ENCODE measurements at places on chromosomes 1 and 21.

GRCh38 chr1:93178418-93178817 lies 1.8 kb downstream of the TMED5 start:
- DNase-seq: no peak

DNA sequence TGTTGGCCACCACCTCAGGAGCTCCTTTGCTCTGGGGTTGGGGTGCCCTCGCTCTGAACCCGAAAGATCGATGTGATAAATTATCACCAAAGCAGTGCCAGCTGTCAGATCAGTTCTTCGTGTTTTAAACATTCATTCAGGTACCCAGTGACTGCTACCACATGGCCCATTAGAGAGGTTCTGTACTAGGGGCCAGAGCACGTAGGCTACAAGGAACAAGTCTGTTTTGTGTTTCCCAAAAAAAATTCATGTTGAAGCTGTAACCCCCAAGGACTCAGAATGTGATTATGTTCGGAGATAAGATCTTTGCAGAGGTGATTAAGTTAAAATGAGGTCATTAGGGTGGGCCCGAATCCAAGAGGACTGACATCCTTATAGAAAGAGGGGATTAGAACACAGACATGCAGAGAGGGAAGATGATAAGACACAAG lies 526.9 kb downstream of the NPHP4 start:
- no peak for DNase-seq

DNA sequence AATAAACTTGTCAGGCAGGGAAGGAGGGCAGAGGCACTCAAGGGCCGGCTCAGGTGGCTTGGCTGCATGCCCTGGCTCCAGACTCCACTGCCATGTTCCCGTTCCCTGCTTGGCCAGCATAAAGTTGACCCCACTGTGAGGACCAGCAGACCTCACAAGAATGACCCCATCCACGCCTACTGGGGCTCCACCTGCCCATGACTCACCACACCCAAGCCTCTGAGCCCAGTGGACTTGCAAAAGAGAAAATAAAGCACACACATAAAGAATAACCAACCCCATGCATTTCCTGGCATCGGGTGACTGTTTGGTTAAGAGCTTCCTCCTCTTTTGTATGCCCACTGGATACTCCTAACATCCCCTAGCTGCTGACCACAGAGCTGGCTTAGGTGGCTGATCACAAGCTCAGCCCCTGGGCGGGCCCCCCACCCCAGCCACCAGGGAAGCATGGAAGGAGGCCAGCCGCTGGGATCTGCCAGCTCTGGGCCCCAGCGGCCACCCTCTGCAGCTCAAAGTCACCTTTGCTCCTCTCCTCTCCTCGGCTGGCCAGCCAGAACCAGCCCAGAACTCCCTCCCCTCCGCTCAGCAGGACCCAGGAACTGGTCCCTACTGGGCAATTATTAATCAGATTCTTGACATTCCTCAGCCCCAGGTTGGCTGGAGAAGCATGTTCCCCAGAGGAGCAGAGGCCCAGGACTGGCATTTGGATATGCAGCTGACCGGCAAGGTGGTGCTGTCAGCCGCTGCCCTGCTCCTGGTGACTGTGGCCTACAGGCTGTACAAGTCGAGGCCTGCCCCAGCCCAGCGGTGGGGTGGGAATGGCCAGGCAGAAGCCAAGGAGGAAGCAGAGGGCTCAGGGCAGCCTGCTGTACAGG lies at the start of gene KLHDC7A:
Gene KLHDC7A, plus strand, starts transcription at position 616 of the 875 bp plus-strand sequence. Its CDS starts 52 bp downstream, at position 668.
- DNase-seq: peak; percentile 73

GRCh38 chr1:41504114-41505035 lies 19.9 kb upstream of the EDN2 start:
- DNase-seq: no peak

GRCh38 chr1:41764656-41765055 lies 154.1 kb downstream of the HIVEP3 start:
- no peak for DNase-seq

All from left renal cortex interstitium (tissue), 4 donors.